Hematopoietic multipotent progenitor cell treated with erythropoietin and hydrocortisone succinate and interleukin-3 and kit ligand, for 17 days (in vitro differentiated cells): ENCODE measurements at places on chromosomes 7 and 10.
A peak's percentile ranks its signal among the peaks of the same experiment; 100 is the strongest.

DNA sequence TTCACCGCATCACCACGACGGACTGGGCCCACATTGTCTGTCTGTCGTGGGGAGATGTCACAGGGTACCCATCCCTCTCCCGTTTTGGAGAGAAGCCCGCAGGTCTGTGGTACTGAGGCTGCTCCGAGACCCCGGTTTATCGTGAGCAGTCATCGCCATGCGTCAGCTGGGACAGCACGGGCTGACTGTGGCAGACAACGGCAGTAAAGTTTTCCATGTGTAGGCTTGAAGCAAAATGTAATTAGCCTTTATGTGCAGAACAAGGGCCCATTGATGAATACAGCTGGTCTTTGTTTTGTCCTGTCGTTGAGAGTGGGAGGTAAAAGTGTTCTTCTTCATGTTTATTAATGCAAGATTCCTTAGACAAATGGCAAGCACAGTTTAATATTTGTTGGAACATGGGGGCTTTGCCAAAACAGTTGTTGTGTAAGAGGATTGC, 167.4 kb upstream of the SH2B2 start:
- no peak for DNase-seq

- no peak for DNase-seq
Measured at GRCh38 chr7:22193450-22193983, 163.4 kb downstream of the RAPGEF5 start.

DNA sequence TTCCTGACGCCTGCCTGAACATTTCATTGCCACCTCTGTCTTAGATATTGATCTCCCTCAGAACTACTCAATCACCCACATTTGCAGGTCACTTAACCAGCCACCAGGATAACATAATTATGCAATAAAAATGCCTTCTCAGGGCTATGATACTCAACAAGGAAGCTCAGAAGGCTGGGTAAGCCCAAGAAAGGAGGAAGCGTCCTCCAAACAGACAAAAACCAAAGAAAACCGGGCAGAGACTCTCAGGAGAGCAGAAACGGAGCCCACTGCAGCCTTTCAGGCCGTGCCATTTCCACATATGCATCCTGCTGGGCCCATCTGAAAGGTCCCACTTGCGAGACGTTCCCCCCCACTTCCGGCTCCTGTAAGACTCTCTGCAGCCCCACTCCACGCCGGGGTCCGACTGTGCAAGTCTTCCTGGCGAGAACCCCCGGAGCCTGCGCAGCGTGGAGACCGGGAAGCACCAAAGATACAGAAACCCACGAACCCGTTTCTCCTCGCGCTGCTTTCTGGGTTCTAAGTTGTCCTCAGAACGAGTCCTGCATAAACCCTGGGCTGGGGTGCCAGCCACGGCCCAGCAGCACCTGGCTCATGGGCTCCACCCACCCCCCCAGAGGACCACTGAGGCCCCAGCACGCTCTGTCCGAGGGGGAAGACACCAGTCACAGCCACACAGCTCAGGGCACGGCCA, 83.7 kb downstream of the DIP2C start:
- no peak for DNase-seq

DNA sequence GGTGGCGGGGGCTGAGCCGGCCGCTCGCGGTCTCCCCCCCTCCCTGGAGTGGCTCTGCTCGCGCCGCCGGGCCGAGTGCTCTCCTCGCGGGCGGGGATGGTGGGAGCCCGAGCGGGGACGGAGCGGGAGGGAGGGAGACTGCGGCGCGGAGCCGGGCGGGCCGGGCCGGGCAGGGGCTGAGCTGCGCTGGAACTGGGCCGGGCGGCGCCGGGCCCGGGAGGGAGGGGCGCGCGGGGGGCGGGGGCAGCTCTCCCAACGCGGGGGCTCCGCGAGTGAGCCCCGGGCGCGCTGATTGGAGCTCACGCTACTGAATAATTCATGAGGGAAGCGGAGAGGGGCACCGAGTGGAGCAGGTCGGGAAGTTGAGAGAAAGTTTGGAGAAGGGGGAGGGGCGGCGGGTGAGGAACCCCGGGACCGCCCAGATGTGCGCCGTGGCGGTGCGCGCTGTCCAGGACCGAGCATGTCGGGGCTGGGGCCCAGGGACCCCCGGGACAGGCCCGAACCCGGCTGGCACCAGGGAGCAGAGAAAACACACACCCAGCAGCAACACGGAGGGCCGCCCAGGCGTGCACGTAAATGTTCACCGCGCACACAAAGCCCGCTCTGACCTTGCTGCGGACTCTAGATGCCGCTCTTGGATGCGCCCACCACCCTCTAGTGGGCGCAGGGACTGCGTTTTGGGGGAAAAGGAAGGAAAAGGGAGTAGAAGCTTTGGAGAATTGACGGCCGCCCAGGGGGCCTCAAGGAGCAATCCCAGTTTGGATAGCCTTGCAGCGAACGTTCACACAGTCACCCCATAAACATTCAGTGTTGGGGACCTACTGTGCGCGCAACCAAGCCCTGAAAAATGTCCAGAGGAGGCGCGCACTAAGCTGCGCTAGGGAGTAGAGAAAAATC, at the start of gene EPHB4:
Gene EPHB4 (minus strand): TSS at position 194 of the 897 bp plus-strand sequence. CDS start 493 bp downstream, outside the sequence.
- peak; percentile 23 for DNase-seq

- no peak for DNase-seq
Measured at GRCh38 chr7:152617056-152617455, 58.9 kb downstream of the XRCC2 start.

- no peak for DNase-seq
Measured at GRCh38 chr7:105024734-105025133, 10.7 kb downstream of the KMT2E start.

DNA sequence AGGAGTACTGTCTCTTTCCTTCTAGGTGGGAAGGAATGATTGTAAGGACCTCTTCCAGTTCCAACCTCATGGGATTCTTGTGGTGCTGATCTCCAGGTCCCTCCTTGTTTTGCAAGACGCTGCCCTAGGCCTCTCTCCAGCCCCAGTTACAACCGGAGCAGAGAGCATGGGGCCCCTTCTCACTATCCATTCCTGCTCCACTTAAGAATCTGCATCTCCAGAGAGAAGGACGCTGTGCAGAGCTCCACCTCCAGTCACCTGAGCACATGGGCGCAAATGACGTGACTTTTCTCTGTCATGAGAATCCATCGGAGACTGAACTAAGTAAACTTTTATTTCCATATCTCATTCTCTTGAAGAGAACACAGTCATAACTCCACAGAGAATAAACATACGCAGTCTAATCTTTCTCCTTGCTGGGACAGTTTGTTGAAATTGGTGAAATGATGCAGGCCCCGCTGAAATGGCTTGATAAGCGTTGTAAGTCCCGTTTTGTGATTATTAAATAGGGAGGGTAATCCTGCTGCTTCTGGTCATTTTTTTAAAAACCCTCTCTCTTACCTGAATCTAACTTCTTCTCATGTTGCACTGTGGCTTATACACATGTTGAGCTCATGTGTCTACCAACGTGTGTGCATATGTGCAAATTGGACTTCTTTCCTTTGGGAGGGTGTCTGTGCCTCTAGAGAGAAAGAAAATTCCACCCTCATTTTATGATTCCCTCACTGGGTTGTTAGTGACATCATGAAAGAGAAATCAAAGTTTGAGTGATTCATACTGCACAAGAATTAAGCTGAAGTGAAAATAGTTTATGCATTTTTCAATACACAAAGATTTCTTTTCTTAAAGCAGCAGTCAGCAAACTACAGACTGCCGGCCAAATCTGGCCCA, 133.2 kb upstream of the TBX20 start:
- no peak for DNase-seq

- no peak for DNase-seq
Measured at GRCh38 chr7:33529070-33529469, 376.3 kb upstream of the BMPER start.

- DNase-seq = no peak
Measured at GRCh38 chr7:124701955-124702354, 63.6 kb downstream of the GPR37 start.

DNA sequence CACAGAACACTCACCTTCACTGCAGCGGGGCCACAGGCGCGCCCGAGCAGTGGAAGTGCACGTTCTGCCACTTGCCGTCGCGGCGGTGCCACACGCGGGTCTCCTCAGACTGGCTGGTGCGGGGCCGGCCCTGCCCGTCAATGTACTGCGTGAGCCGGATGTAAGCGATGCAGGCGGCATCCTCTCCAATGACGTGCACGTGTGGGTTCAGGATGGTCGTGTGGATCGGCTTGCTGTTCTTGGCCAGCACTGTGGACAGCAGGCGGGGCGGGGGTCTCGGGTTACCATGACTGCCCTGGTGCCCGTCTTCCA, 19.2 kb downstream of the YKT6 start:
- DNase-seq = no peak

GRCh38 chr7:14123923-14124322, 134.5 kb upstream of the ETV1 start:
- no peak for DNase-seq

DNA sequence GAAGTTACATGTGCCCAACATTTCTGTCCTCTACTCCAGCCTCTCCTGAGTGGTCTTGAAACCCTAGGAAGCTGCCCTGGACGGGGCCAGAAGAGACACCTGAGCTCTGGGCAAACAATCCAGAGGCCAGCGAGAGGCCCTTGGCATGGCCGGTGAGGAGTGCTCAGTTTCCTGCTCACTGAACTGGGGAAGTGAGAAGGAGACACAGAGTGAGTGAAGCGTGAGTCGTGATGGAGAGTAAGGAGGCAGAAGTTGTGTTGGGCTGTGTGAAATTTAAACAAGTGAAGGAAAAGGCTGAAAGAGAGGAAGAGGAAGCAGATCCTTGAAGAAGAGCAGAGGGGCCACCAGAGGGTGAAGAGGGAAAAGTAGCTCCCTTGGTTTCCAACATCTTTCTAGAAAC, 73.2 kb downstream of the WNT2 start:
- DNase-seq = no peak

- DNase-seq = no peak
Measured at GRCh38 chr10:15684768-15685167, 35.0 kb downstream of the ITGA8 start.

DNA sequence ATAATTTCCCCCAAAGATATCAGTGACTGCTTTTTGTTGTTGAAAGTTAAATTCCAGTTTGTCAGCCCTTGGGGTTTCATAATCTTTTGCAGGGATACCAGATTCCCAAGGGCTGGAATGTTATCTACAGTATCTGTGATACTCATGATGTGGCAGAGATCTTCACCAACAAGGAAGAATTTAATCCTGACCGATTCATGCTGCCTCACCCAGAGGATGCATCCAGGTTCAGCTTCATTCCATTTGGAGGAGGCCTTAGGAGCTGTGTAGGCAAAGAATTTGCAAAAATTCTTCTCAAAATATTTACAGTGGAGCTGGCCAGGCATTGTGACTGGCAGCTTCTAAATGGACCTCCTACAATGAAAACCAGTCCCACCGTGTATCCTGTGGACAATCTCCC, 3.2 kb downstream of the CYP26A1 start:
- DNase-seq = no peak

GRCh38 chr10:19817231-19817933, 1.1 kb downstream of the PLXDC2 start:
- no peak for DNase-seq

DNA sequence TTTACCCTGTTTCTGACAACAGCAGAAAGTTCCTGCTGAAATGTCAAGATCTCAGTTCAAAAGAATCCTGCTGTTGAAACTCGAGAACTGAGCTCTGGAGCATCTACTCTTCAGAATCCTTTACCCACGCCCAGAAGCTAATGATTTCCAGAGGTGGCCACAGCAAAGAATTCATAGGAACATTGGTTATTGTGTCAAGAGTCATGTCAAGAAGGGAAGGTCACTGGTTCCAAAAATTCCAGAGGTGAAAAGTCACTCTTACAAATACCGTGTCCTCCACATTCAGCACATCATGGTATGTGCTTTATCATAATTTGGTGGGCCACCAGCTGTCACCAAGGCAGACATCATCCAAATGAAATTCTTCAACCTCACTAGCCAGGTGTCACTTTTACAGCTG, 394.4 kb upstream of the NPVF start:
- DNase-seq = no peak

DNA sequence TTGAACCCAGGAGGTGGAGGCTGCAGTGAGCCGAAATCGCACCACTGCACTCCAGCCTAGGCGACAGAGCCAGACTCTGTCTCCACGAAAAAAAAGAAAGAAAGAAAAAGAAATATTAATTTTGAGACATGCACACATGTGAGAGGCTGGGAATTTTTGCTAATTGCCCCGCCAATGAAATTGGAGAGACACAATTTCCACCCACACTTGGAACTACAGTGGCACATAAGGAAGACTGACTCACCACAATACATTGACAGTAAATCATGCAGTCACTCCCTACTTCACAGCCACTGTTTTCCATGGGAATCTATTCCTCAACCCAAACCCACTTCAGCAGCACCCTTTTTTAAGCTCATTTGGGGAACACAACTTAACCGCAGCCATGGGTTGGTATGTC, 139.7 kb downstream of the CALN1 start:
- DNase-seq = no peak

GRCh38 chr7:140604760-140605159, 35.9 kb downstream of the DENND2A start:
- DNase-seq = no peak

DNA sequence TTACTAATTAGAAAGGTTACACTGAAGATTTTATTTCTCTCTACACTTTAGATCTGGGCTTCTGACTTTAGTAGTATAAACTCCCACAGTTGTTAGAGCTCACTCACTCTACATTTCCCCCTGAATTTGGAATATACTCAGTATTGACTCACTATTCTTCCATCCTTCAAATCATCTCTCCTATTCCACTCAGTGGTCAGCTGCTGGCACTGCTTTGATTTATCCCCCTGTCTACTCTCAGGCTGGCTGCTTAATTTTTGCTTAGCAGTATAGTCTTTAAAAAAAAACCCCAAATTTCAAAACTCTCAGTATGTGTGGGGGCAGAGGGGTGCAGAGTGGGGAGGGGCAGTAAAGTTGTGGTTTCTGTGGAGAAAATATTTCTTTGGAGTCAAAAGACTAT, 68.9 kb downstream of the CDK6 start:
- no peak for DNase-seq

GRCh38 chr10:10403762-10404161, 613.9 kb upstream of the CELF2 start:
- no peak for DNase-seq

DNA sequence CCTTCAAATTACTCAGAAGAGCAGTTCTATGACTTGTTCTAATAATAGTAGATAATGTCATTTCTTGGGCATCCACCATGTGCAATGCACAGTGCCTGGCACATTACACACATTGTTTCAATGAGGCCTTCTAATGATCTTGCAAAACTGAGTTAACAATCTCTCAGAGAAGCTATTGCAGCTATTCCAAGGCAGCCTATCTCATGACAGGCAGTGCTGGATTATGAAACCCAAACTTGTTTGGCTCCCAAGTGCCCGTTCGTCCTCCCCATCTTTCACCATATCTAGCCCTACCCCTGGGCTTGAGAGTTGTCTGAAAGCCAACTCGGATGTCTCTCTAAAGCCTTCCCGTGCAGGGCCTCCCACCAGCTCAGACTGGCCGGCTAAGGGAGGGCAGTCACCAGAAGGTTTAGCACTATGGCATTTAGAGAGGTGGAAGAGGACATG, 405.1 kb downstream of the PLXNA4 start:
- no peak for DNase-seq
